K562 (cell line): ENCODE measurements at places on chromosomes 12 and 14.
A peak's percentile ranks its signal among the peaks of the same experiment; 100 is the strongest.

- DNase-seq, result no peak
Observed at GRCh38 chr12:71312768-71313403, 126.7 kb upstream of the LGR5 start.

- no peak for DNase-seq
Observed at GRCh38 chr14:58763210-58763609, 125.4 kb downstream of the DACT1 start.

- DNase-seq, result no peak
Observed at GRCh38 chr12:116613256-116613655, 54.1 kb downstream of the MAP1LC3B2 start.

DNA sequence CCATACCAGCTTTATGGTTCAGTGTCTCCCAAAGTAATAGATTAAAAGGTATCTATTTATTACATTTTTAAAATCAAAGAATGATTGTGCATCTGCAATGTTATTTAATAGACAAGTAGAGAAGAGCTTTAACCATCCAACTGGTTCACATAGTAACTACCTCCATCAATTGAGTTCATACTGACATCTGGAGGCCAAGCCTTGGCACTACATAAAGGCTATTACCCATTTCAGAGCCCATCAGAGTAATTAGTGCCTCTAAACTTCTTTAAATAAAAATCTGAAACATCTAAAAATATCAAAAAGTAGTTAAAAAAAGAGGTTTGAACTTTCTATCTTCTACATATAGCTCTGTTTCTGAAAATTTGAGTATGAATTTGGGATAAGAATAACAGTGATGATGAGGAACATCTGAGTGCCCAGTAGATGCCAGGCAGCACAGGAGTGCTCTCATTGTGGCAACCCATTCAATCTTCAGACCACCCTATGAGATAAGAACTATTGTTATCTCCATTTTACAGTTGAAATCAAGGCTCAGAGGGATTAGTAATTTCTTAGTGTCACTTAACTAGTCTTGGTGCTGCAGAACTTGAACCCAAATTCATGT lies 132.9 kb upstream of the DAAM1 start:
- DNase-seq, result peak; percentile 15

DNA sequence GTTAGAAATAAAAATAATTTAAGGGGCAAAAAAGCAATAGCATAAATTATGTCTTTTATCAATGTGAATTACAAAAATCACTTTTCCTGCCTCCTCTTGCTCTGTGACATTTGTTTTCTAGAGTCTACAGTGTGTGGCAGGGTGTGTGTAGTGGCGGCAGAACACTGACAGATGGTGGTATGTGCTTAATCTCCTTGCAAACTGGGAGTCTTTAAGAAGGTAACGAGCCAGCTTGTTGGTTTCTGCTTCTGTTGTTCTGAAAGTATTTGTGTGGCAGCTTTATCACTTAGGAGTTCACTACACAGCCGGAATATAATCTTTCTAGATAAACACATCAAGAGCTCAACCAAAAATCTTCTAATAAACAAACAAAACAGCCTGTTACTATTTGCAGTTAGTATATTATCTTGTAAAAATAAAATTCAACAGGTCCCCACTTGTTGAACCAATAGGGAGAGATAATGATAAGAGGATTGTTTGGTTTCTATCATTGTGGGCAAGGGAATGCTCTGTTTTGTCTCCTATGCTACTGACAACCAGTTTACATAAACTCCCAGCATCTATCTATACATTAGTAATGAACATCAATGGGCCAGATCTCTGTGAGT lies 13.0 kb downstream of the CDKL1 start:
- no peak for DNase-seq

GRCh38 chr14:61484826-61485584 lies 163.6 kb downstream of the PRKCH start:
- no peak for DNase-seq

DNA sequence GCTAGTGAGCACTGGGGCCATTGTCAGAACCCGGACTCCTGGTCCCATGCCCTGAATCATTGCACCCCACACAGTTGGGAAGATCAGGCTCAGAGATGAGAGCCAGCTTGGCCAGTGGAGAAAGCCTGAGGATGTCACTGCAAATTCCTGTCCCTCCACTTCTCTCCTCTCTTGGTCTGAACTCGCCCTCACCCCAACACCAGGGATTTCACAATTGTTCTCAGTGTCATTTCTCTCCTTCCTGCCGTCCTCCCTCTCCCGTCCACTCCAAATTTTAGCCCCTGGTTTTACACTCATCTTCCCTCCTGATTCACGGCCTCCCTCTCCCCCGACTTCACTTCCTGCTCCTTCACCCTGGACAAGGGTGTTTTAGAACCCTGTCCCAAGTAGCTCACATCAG lies 11.1 kb downstream of the KRT75 start:
- no peak for DNase-seq
